ENCODE measurements at places on chromosomes 5 and 9. TPM values are rescaled to one million over a fixed set of nuclear protein-coding genes. Genes with fewer than 3 reads are reported as not detected.

GRCh38 chr9:129221233-129221632, 43.2 kb upstream of the IER5L start:
- DNase-seq, result no peak

DNA sequence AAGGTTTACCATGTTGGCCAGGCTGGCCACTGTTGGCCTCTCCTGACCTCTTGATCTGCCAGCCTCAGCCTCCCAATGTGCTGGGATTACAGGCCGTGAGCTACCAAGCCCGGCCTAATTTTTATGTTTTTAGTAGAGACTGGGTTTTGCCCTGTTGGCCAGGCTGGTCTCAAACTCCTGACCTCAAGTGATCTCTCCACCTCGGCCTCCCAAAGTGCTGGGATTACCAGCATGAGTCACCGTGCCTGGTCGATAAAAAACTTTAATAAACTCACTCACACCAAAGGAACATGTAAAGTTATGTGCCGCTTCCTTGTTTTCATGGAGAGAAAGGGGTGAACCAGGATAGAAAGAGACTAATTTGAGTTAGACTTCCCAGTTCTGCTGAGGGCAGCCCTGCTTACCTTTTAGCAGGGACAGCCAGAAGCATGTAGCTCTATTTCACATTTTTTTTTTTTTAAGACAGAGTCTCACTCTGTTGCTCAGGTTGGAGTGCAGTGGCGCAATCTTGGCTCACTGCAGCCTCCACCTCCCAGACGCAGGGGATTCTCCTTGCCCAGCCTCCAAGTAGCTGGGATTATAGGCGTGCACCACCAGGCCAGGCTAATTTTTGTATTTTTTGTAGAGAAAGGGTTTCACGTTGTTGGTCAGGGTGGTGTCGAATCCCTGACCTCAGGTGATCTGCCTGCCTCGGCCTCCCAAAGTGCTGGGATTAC, 11.4 kb upstream of the HAUS6 start:
- no peak for DNase-seq

- DNase-seq, result no peak
Observed at GRCh38 chr5:80481019-80481893, 6.6 kb upstream of the FAM151B start.

DNA sequence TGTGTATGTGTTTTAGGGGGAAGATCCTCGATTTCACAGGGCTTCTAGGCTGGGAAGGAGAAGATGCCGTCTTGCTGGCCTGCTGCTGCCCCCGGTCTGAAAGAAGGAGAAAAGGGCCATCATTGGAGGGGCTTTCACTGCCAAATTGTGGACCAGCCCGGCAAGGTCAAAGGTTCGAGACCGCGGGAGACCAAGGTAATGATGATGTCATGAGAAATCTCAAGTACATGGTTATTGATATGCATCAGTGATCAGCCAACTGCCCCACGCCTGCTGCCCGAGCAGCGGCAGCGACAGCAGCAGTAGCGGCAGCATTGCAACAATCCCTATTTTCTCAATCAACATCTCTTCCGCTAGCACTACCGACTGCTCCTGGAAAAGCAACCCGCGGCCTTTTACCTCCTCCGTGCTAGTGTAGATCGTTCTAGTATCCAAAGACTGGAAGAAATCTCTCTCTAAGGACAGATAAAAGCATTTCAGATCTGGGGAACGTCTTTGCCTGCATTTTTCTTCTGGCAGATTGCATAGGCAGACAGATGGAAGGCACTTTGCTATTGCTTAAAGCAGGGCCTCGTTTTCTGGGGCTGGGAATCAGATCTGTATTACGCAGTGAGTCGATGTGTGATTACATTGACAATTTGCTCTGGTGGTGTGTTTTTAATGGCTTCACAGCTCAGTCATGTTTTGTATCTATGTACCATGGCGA, 215.3 kb downstream of the MEF2C start:
- DNase-seq, result no peak

GRCh38 chr5:141986072-141986471, 17.2 kb downstream of the RNF14 start:
- no peak for DNase-seq

GRCh38 chr9:135492886-135493669, 7.4 kb upstream of the MRPS2 start:
- no peak for DNase-seq

- no peak for DNase-seq
Observed at GRCh38 chr9:88932766-88933165, 58.5 kb upstream of the S1PR3 start.

- DNase-seq, result no peak
Observed at GRCh38 chr9:10250219-10250618, 362.6 kb downstream of the PTPRD start.

GRCh38 chr5:123790226-123790625, 278.2 kb downstream of the CSNK1G3 start:
- DNase-seq, result no peak

- DNase-seq, result no peak
Observed at GRCh38 chr9:130846487-130847305, 11.6 kb downstream of the ABL1 start.

GRCh38 chr5:181120306-181120705, 10.7 kb downstream of the OR2V1 start:
- DNase-seq, result no peak

DNA sequence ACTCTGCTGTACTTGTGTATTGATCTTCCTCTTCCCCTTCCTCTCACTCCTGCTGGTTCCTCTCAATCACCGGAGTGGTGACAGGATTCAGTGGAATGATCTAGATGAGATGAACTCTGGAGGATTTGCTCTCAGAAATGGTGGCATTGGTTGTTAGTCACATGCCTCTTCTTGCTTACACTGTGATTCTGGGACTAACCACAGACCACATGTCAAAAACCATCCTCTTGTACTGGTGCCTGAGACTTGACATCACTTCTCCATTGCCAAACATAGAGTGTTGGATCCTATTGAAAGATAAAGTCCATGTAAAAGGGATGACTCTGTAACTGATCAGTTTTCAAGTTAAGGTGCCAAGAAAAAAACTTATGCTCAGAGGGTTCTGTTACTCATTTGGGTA, 506.5 kb downstream of the DMAC1 start:
- DNase-seq, result no peak

- DNase-seq, result no peak
Observed at GRCh38 chr9:123927625-123928532, 2.0 kb downstream of the DENND1A start.

SNX18 gene
- 35.4 TPM for total RNA-seq

ARL14EPL gene
- total RNA-seq, result not detected

SPACA9 gene
- 3.3 TPM for total RNA-seq

PTPRD gene
- total RNA-seq, result 30.8 TPM

REEP5 gene
- total RNA-seq, result 108 TPM

AK1 gene
- 158 TPM for total RNA-seq

MAPKAP1 gene
- total RNA-seq, result 76.8 TPM

Data from upper lobe of right lung (tissue), 1 donor.